ENCODE measurements at places on chromosomes 13 and 19.

- DNase-seq = no peak
Measured at GRCh38 chr13:20702530-20702914, 977 bp upstream of the IL17D start.

GRCh38 chr13:31970231-31970930 is 61.2 kb upstream of the FRY start:
- no peak for DNase-seq

DNA sequence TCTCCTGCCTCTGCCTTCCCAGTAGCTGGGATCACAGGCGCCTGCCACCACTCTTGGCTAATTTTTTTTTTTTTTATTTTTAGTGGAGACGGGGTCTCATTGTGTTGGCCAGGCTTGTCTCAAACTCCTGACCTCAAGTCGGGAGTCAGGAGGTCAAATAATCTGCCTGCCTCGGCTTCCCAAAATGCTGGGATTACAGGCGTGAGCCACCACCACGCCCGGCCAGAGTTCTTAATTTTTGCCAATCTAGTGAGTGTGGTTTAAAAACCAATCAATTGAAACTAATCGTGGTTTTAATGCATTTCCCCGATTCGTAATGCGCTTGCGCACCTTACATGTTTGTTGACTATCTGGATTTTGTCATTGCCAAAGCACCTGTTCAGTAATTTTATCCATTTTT is 37.0 kb downstream of the SKA3 start:
- no peak for DNase-seq

DNA sequence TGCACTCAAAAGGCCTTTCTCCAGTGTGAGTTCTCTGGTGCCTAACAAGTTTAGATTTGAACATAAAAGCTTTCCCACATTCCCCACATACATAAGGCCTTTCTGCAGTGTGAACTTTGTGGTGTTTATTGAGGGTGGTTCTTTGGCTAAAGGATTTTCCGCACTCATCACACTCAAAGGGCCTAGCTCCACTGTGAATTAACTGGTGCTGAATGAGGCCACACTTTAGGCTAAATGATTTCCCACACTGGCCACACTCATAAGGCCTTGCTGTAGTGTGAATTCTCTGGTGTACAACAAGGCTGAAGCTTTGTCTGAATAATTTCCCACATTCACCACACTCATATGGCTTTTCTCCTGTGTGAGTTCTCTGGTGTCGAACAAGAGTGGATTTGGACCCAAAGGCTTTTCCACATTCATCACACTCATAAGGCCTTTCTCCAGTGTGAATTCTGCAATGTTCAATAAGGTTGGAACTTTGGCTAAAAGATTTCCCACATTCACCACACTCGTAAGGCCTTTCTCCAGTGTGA is 6.2 kb downstream of the ZNF416 start:
- no peak for DNase-seq

DNA sequence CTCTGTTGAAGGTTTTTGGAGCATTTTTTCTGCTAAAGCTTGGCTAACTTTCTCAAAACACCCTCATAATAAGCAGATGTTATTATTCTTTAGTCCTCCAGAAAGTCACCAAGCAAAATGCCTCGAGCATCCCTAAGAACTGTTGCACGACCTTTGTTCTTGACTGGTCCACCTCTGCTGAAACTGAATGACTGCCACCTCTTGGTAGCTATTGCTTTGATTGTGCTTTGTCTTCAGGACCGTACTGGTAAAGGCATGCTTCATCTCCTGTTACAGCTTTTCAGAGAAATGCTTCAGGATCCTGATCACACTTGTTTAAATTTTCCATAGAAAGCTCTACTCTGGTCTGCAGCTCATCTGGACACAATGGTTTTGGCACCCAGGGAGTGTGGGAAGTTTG is 254.8 kb downstream of the DCT start:
- DNase-seq = no peak

DNA sequence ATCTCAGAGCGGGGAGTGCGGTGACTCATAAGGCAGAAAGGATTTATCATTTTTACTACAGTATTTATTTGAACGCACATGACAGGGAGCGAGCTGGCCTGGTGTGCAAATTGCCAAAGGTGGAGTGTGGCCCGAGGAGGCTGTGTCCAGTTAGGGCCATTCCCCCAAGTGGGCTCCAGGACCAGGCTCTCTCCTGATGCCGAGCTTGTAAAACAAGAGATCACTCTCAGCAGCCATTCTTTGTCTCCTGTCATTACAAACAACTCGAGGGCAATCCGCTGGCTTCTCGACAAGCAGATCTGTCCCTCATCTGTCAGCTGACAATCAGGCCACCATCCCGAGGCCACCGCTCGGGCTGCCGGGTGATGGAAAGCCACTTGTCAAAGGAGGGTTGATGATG is 418.9 kb downstream of the ZNF536 start:
- DNase-seq = no peak

GRCh38 chr19:49812452-49812996 is 568 bp downstream of the FUZ start:
- DNase-seq = no peak

GRCh38 chr19:18736415-18737336 is 53.2 kb downstream of the CRTC1 start:
- DNase-seq = no peak

DNA sequence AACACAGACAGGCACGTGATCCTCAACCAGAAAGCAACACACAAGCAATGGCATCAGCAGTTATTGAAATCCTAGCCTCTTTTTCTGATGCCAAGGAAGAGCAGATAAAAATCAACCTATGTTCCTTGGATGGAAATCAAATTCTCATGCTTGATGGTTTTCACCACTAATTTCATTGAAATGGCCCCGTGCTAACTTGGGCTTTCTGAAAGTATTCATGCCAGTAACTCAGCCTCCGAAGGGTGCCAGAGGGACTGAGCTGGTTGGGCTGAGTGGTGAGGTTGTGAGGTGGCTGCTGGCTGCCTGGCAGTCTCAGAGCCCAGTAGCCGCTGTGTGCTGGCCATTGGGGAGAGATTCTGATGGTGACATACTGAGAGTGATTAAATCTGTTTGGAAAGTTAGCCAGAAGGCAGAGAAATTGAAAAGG is 309.3 kb downstream of the DCT start:
- DNase-seq = no peak

GRCh38 chr13:93955904-93956303 is 523.6 kb downstream of the DCT start:
- DNase-seq = no peak

All from kidney (tissue), 22 donors.